ENCODE measurements at places on chromosomes 4 and X. TPM values are rescaled to one million over a fixed set of nuclear protein-coding genes. Genes with fewer than 3 reads are reported as not detected.

Gene SPATA4
- 0.28 TPM for total RNA-seq

Gene TSPAN7
- total RNA-seq, result not detected

Gene CTAG2
- not detected for total RNA-seq

Gene RBM41
- 11.8 TPM for total RNA-seq

Gene TEC
- total RNA-seq, result 0.71 TPM

Gene DUSP21
- total RNA-seq, result not detected

Gene TBC1D19
- total RNA-seq, result 45.3 TPM

Gene MCF2
- not detected for total RNA-seq

Gene IL21
- total RNA-seq, result not detected

Gene AFM
- not detected for total RNA-seq

Gene SUPT20HL2
- total RNA-seq, result 0.14 TPM

Gene SHROOM4
- total RNA-seq, result 0.28 TPM

Gene SEPTIN6
- 20.5 TPM for total RNA-seq

Gene SH3D19
- 35.9 TPM for total RNA-seq

Gene PF4V1
- total RNA-seq, result 51.0 TPM

Gene SNCA
- 43.2 TPM for total RNA-seq

Gene GC
- not detected for total RNA-seq

Gene GPR50
- total RNA-seq, result not detected

Gene HELT
- not detected for total RNA-seq

Gene GASK1B
- total RNA-seq, result 168 TPM

Gene LANCL3
- total RNA-seq, result not detected

Gene CCSER1
- total RNA-seq, result 0.14 TPM

Gene RAI2
- total RNA-seq, result 0.14 TPM

Gene NDNF
- total RNA-seq, result 0.18 TPM

Gene SLC2A9
- 4.3 TPM for total RNA-seq

Gene ARR3
- not detected for total RNA-seq

Gene SLC10A4
- total RNA-seq, result not detected

Gene TIGD4
- total RNA-seq, result 0.14 TPM

Gene RAB41
- total RNA-seq, result not detected

Gene TMEM47
- 105 TPM for total RNA-seq

Gene ARX
- total RNA-seq, result not detected

Gene SLC25A5
- 128 TPM for total RNA-seq

Gene FDCSP
- total RNA-seq, result not detected

Gene GLRB
- total RNA-seq, result 10.2 TPM

Gene CT45A1
- total RNA-seq, result not detected

Gene CFI
- total RNA-seq, result 6.9 TPM

Gene PCDH10
- 1.8 TPM for total RNA-seq

Gene PNMA5
- not detected for total RNA-seq

Gene SLC49A3
- 2.7 TPM for total RNA-seq

Gene MSX1
- total RNA-seq, result 7.8 TPM

Gene LNX1
- 1.7 TPM for total RNA-seq

Gene PHEX
- 0.46 TPM for total RNA-seq

Gene NXF2
- total RNA-seq, result not detected

Gene APLN
- 4.3 TPM for total RNA-seq

Gene PIM2
- 2.7 TPM for total RNA-seq

Gene USP11
- 45.4 TPM for total RNA-seq

Gene GUCY1B1
- total RNA-seq, result 6.3 TPM

Gene SMIM10
- total RNA-seq, result 7.8 TPM

Gene TBC1D8B
- total RNA-seq, result 11.1 TPM

Gene ARHGAP10
- total RNA-seq, result 30.8 TPM

Gene MAGED4
- 45.2 TPM for total RNA-seq

Gene TEX13B
- total RNA-seq, result not detected

Gene H2AZ1
- 120 TPM for total RNA-seq

Gene ART3
- total RNA-seq, result 0.09 TPM

Gene DGAT2L6
- not detected for total RNA-seq

Gene KDM5C
- total RNA-seq, result 63.4 TPM

Gene CYSLTR1
- total RNA-seq, result not detected

Gene NWD2
- total RNA-seq, result not detected

Data from smooth muscle cell of bladder (primary cell).